CD4-positive, CD25-positive, alpha-beta regulatory T cell (primary cell): ENCODE measurements at places on chromosomes 3 and 15. TPM values are rescaled to one million over a fixed set of nuclear protein-coding genes. Genes with fewer than 3 reads are reported as not detected.

Gene SCN11A
- not detected for polyA plus RNA-seq

Gene CACNA2D2
- 0.26 TPM for polyA plus RNA-seq

Gene VGLL3
- polyA plus RNA-seq = not detected

Gene ISLR
- not detected for polyA plus RNA-seq

Gene RTP1
- polyA plus RNA-seq = not detected

Gene ITIH4
- 1.1 TPM for polyA plus RNA-seq

Gene HIGD2B
- not detected for polyA plus RNA-seq
